ENCODE measurements at places on chromosomes 6 and 20.

- no peak for DNase-seq
Measured at GRCh38 chr20:58268936-58269619, 40.4 kb upstream of the RAB22A start.

GRCh38 chr6:100305209-100305869, 159.4 kb downstream of the SIM1 start:
- no peak for DNase-seq

DNA sequence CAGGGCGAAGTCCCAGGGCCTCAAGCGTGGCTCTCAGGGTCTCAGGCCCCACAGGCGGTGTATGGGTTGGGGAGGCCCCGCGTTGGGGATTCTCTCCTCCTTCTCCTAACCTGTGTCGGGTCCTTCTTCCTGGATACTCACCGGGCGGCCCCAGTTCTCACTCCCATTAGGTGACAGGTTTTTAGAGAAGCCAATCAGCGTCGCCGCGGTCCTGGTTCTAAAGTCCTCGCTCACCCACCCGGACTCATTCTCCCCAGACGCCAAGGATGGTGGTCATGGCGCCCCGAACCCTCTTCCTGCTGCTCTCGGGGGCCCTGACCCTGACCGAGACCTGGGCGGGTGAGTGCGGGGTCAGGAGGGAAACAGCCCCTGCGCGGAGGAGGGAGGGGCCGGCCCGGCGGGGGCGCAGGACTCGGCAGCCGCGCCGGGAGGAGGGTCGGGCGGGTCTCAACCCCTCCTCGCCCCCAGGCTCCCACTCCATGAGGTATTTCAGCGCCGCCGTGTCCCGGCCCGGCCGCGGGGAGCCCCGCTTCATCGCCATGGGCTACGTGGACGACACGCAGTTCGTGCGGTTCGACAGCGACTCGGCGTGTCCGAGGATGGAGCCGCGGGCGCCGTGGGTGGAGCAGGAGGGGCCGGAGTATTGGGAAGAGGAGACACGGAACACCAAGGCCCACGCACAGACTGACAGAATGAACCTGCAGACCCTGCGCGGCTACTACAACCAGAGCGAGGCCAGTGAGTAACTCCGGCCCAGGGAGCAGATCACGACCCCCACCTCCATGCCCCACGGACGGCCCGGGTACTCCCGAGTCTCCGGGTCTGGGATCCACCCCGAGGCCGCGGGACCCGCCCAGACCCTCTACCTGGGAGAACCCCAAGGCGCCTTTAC, at the start of gene HLA-G:
Gene HLA-G (plus strand): TSS at position 247 of the 892 bp plus-strand sequence. CDS start 20 bp downstream, at position 267.
- no peak for DNase-seq

- DNase-seq: no peak
Measured at GRCh38 chr20:9660236-9660868, 146.0 kb downstream of the LAMP5 start.

DNA sequence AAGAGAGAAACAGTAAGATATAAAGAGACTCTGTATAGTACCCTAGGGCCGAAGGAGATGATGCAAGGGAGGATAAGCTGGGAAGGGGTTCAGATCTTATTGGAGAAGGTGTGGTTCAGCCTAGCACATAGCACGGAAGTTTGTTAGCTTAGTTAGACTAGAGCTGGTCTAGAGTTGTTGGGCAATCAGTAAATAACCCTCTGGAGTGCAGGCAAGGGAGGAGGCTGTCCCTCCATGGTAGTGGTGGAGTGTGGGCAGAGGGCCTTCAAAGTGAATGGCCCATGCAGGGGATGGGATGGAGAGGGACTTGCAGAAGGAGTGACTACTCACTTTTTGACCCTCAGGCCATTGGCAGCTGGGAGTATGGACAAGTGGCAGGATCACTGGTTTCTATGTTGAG, 20.0 kb downstream of the TULP4 start:
- DNase-seq: no peak

GRCh38 chr6:131331151-131331550, 195.9 kb downstream of the AKAP7 start:
- DNase-seq: no peak

DNA sequence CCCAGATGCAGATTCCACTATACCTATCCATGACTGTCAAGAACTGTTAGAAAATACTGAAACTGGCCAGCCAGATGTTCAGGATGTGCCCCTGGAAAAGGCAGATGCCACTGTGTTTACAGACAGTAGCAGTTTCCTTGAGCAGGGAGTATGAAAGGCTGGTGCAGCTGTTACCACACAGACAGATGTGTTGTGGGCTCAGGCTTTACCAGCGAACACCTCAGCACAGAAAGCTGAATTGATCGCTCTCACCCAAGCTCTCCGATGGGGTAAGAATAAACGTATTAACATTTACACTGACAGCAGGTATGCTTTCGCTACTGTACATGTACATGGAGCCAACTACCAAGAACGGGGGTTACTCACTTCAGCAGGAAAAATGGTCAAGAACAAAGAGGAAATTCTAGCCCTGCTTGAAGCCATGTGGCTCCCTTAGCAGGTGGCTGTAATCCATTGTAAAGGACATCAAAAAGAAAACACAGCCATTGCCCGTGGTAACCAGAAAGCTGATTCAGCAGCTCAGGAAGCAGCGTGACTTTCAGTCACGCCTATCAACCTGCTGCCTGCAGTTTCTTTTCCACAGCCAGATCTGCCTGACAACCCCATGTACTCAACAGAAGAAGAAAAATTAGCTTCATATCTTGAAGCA, 459.7 kb upstream of the HTR1E start:
- no peak for DNase-seq

DNA sequence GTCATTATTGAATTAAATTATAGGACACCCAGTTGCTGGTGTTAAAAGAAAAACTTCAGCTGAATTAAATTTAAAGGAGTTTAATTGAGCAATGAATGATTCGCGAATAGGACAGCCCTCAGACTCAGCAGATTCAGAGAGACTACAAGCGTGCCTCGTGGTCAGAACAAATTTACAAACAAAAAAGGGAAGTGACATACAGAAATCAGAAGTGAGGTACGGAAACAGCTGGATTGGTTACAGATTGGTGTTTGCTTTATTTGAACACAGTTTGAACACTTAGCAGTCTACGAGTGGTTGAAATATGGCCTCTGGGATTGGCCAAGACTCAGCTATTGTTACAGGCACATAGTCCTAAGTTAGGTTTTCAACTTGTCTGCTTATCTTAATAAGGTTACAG, 25.8 kb upstream of the TNFRSF21 start:
- no peak for DNase-seq

DNA sequence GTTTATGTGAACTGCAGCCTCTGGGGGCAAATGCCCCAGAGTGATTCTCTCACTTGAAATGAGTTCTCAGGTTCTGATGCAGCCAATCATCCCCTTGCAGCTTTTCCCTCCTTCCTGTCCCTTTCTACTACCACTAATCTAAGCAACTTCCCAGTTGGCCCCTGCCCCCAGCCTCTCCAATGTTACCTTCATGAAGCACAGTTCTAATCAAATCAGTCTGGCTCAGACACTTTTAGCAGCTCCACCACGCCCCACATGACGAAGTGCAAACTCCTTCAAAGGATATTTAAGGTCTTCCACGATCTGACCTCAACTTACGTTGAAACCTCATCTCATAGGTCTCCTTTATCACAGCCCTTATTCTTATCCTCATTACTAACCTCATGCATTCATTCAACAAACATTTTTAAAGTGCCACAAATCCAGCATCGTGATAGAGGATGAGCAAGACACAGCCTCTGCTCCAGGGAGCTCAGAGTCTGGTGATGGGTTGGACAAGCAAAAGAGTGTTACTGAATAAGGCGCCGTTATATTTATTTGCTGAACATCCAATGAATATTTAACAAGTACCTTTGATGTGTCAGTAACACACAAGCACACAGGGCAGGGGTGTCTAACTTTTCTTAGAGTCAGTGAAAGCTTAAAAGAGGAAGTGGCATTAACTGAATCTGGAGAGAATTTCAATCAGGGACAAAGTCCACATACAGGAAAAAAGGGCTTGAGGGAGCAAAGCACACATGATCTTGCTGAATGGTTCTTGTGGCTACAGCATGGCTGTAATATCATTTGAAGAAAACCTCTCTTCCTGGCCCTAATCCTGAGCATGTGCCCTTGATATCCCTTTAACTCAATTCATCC, 20.4 kb upstream of the DTNBP1 start:
- no peak for DNase-seq

DNA sequence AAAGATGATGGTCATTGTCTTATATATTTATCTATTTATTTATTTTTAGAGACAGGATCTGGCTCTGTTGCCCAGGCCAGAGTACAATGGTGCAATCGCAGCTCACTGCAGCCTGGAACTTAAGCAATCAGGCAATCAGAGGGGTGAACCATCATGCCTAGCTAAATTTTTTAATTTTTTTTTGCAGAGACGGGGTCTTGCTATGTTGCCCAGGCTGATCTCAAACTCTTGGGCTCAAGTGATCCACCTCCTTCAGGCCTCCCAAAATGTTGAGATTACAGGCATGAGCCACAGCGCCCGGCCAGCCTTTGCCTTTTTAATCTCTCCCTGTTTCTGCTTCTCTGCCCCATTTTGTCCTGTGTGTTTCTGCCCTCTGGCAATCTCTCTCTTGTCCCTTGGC, 102.2 kb downstream of the NCR2 start:
- no peak for DNase-seq

DNA sequence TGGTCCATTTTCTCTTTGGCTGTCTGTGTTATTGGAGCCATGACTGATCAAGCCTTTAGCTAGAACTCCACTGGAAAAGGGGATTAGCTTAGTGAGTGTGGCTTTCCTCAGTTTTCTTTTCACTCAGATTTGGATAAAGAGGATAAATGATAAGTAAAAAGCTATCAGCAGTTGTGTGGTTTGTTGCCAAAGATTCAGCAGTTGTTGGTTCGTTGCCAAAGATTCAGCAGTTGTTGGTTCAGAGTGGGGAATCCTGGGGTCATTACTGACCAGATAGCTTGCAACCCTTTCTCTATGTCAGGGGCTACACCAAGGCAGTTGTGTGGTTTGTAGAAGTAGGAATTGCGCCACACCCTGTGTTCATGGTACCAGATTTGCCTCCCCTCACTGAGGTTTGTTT, 107.7 kb upstream of the SCP2D1 start:
- DNase-seq: no peak

DNA sequence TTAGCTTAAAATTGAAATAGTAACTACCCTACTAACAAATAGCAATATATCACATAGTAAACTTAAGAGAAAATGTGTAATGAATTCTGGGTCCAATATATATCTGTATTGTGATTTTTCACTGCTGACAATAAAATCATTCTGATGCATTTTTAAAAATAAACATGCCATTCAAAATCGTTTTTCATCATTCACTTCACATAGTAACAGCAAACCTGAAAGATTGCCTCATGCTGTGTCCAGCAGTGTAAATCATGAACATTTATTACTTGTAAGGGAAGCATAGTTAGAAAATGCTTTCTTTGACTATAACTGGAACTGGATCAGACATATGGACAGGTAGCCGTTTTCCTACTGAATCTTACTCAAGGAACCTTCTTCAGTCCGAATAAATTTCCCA, 446.1 kb downstream of the UTRN start:
- no peak for DNase-seq

DNA sequence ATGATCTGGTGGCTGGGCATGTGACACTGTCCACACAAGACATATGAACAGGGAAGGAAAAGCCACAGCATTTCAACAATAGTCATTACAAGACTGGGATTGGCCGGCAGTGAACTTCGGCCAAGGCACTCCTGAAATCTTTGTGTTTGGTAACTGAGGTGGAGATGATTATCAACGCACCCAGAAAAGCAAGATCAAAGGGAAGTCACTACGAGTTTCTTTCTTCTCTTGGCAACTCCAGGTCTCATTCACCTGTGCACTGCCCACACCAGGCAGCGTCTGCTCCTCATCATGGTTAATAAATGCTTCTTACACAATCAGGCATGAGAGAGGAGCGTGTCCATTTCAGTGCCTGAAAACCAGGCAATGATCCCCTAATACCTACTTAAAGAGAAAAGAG, 20.5 kb upstream of the FOXC1 start:
- no peak for DNase-seq

DNA sequence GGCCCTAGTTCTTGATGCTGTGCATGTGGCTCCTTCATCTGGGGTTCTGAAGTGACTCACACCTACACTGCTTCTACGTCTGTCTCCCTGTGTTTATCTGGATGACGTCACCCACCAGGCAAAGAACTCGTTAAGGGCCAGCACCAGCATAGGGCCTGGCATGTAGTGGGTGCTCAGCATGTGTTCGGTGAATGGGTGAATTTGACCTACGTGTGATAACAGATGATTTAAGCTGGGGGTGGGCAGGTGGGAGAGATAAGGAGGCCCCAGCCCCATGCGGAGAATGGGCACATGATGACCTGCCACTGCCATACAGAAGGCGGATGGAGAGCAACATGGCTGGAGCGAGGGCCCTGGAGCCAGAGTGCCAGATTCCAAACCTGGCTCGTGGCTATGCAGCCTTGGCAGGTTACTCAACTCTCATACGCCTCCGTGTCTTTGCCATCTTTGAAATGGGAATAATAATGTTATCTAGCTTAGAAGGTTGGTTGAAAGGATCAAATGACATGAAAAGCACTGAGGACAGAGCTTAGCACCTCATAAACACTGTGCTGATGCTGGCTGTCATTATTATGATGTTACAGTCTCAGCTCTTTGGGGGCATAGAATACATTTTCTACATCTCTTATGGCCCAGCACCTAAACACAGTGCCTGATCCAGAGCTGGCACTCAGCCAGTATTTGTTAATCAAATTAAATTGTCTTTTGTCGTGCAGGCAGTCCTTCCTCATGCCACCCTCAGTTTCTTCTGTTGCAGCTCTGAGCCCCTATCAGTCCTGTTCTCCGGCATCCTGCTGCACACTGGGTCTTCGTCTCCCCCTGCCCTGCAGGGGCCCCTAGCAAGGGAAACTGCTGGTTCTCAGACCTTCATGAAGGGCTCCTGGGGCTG, 39.6 kb downstream of the VEGFA start:
- no peak for DNase-seq

- DNase-seq: no peak
Measured at GRCh38 chr20:24705486-24705885, 236.1 kb downstream of the SYNDIG1 start.

DNA sequence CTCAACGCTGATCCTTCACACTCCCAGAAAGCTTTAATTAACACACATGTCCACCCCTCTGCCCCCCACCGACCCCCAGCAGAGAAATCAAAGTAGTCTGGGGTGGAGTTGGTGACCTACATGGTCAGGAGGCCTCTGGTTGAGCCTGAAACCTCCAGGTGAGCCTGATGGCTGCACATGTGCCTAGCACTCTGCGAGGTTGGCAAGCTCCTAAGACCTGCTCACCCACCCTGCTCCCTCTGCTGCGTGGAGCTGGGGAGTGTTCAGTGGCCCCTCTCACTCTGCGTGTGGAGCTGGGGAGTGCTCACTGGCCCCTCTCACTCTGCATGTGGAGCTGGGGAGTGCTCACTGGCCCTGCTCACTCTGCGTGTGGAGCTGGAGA, 7.9 kb upstream of the YTHDF1 start:
- no peak for DNase-seq

- no peak for DNase-seq
Measured at GRCh38 chr6:41345901-41346300, 10.5 kb downstream of the NCR2 start.
